Esophagus muscularis mucosa (tissue), 4 donors: ENCODE measurements at places on chromosomes 3 and 15. TPM values are rescaled to one million over a fixed set of nuclear protein-coding genes. Genes with fewer than 3 reads are reported as not detected.

- DNase-seq: no peak
Measured at GRCh38 chr3:168865022-168865551, 769.4 kb upstream of the GOLIM4 start.

DNA sequence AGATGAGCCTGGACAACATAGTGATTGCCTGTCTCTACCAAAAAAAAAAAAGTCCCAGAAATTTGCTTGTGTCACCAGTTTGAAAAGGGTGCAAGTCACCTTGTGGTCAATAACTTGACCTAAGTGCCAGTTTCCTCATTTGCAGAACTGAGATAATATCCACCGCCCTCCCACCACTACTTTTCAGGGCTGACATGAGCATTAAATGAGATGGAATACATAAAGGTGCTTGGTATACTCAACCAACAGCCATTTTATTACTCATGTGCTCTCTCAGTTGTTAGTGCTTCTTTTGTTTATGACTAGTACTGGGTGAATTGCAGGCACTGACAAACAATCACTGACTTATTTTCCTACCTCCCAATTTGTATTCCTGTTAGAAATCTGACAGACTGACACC lies 340.5 kb upstream of the SATB1 start:
- no peak for DNase-seq

DNA sequence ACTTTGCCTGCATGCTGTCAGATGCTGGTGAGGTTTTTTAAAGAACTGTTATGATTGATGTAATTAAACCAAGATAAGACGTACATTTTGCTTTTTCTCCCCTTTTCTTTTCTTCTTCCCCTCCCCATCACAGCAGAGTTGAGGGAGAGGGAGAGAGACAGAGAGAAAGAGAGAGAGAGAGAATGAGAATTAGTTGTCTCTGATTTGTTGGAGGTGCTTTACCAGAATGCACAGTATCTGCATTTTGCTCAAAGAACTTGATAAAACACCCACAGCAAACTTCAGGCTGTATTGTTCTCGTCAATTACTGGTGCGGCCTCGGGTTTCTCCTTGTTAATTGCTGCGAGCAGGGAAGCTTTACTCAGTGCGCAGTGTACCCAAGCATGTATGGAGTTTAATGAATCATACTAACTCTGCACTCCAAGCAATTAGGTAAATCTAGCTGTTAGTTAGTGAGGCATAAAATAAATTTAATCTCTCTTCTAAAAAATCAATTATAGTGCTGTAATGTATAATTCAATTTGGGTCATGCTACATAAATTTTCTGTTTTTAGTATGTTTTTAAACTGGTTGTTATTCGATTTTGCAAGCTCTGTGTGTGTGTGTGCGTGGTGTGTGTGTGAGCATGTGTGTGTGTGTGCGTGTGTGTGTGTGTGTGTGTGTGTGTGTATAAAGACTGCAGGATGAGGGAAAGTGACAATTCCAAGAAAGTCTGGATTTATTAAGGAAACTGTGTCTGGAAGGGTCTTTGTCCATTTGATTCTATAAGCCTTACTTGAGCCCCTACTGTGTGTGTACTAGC lies 273.4 kb downstream of the TLE3 start:
- DNase-seq: no peak

DNA sequence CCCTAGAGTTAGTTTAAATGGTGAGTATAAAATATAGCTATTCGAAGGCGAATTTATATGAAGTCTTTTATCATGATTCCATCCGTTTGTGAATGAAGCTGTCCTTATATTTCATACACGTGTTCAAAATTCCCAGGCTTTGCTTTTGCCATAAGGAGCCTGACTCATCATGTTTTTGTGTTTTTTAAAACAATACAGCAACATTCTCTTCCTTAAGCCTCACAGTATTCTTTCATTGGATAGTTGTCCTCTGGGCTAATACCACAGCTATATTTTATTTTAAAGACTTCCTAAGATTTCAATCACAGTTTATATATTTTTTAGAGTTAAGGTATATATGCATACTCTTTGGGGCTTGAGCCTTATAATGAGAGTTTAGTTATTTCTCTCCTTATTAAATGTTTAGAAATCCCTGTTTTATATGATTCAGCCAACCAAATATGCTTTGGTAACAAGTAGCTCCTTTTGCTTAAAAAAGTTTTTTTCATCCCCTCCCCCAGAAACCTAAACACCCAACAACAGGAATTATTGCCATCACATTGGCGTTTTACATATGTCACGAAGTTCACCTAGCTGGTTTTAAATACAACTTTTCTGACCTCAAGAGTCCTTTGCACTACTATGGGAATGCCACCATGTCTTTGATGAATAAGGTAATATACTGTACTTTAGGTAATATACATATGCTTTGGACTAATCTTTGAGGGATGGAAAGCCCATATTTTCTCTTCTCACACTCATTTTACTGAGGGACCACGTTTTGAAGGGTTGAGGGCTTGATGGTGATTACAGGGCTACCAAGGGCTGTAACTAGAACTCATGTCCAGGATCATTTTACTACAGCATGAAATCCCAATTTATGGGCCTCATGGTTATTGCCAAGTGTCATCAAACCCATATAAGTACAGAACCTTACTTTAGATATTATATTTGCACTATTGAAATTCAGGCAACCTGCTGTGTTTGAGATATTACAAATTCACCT lies 28.5 kb downstream of the ST3GAL6 start:
- DNase-seq: no peak

GRCh38 chr3:142778541-142778940 lies 54.7 kb downstream of the TRPC1 start:
- DNase-seq: no peak

- peak; percentile 94 for DNase-seq
Measured at GRCh38 chr15:75454471-75455378, 3.2 kb upstream of the SIN3A start.

- no peak for DNase-seq
Measured at GRCh38 chr3:136207489-136208115, 11.5 kb upstream of the MSL2 start.

DNA sequence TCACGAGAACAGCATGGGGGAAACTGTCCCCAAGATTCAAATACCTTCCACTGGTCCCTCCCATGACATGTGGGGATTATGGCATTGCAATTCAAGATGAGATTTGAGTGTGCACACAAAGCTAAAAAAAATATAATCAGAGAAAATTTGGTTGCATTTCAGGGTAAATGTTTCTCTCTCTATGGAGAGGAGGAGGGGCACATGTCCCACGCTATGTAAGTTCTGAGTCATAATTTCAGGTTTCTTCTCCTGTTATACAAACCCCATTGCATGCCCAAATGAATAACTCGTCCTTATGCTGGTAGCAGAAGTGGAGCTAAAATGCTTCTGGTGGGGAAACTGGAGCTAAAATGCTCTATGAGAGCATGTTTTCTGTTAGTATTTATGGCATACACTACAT lies 209.7 kb upstream of the DCBLD2 start:
- DNase-seq: peak; percentile 79

DNA sequence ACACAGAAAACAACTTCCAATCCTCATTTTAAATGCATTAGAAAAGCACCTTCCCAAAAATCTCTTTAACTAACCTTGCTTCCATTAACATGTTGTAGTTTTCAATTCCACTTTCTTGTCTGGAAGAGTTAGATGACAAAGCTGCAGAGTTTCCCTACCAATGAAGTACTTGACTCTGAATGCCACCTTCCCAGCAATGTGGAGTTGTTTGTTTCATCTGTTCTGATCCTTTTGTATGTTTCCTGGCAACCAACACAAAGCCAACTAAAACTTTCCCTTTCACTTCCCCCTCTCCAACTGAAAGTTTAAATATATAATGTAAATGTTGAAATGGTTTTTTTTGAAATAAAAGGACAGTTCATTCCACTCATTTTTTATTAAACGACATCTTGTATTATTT lies at the start of gene WDR49:
Gene WDR49, minus strand, starts transcription at position 183 of the 400 bp plus-strand sequence. CDS start 517 bp downstream, outside the sequence.
- DNase-seq: no peak

DNA sequence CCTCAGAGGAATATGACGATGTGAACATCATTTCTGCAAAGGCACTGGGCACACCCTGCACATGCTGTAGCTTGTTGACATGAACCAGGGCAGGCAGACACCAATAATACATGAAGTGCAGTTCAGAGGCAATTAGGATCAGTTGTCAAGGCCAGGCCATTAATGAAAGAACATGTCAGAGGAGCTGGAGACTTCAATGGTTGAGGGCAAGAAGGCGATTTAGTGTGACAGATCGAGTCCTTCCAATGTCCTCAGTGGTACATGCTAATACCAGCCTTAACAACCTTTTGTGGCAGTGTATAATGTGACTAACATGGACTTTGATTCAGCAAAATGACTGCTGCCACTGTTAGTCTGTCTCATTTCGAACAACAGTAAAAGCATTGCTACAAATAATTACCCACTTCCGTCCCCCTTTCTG lies 205.2 kb upstream of the NANOGP8 start:
- no peak for DNase-seq

GRCh38 chr3:194951931-194952582 lies 266.4 kb downstream of the FAM43A start:
- DNase-seq: no peak

GRCh38 chr15:80750575-80750974 lies 28.6 kb upstream of the CEMIP start:
- no peak for DNase-seq

DNA sequence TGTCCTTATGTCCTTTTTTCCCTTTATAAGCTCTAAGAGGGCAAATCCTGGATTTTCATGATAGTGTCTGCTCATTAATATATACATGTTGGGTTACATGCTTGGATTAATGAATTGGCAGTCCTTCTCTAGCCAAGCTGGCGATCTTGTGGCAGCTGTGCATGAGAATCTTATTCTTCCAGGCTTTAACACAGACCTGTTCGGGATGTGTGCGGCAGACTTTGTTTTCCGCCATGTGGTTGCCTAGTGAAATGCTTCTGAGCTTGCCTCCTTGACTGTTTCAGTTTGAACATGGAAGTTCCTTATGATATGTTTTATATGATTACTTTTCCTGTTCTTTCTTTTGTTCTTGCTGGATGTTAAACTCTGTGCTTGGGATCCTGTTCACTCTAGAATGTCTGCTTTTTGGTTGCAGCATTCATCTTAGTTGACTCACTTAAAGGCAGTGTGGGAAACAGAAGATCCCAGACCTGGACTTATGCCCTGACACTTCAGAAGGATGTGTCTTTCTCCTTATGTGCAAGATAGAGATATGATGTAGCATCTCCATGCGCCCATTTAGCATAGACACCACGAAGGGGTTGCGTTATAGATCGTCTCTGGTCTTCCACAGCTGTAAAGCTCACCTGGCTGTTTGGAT lies 7.2 kb downstream of the CHCHD6 start:
- DNase-seq: no peak

- DNase-seq: no peak
Measured at GRCh38 chr3:188527389-188527788, 373.4 kb downstream of the LPP start.

- DNase-seq: no peak
Measured at GRCh38 chr15:51861557-51862359, 32.3 kb downstream of the TMOD3 start.

DNA sequence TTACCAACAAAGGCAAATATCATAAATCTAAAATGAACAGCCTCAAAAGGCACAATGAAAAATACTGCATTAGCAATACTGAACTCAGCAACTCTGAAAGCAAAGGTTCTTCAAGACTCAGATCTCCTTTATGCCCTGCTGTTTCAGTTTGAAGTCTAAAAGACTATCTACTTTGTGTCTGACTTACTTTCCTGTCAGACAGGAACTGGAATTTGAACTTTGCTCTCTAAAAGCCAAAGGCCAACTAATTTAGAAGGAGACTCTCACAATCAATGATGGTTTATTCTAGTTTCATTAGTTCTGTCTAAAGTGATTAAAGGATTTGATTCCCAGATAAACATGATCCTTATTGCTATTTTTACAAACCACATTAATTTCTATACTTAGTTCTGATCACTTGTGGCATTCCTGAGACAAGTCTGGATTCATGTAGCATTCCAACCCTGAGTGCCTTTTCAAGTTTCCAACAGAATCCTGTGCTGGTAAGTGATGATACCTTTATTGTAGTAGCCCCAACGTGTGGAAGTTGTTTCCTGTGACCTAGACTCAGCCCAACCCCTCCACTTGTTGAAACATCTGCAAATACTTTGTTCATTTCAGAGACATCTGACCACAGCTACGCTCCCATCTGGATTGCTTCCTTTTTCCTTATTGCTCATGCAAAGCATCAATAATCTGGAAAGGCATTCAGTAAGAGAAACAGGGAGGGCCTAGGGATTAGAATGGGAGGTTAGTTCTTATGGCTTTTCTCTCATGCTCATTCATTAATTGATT lies 14.9 kb upstream of the LEKR1 start:
- DNase-seq: no peak

DNA sequence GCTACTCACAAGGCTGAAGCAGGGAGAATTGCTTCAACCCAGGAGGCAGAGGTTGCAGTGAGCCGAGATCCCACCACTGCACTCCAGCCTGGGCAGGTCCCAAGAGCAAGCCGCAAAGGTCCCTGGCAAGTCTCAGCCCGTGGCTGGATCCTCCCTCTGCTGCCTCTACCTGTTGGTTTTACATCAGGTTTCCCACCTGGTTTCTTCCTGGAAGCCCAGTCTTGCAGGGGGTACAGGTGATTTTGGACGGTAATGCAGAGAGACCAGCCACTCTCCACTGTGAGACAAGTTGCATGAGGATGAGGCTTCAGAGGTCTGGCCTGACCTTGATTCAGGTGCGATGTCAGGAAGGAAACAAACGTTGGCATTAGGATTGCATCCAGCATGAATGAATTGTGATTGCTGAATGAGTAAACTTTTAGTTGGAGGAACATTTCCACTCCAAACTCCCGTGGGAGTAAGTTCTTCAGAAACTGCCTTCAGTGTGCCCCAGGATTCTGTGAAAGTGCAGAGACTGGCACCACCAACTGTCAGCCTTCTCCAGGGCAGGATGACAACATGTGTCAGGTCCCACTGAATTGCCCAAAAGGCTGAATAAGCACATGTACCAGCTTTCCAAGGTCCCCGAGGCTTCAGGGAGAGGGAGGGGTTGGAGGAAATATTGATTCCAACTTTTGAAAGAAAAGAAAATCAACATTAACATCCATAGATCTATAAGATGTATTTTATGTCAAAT lies 189.4 kb downstream of the TJP1 start:
- DNase-seq: no peak

DNA sequence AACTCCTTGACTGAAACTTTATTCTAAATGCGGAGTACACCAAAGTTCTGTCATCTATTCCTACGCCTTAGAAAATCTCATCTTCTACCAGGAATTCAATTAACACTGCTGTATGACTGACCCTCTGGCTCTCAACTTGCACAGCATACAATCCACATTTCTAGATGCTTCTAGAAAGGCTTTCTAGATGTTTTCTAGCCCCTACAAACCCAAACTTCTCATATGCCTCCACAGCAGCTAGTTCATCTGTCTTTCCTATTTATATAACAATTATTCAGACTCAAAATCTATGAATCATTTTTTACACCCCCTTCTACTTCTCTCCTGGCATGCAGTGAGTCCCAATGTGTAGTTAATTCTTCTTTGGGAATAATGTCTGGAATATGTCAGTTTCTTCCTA lies 13.2 kb downstream of the INO80 start:
- DNase-seq: no peak

- no peak for DNase-seq
Measured at GRCh38 chr3:142850395-142851023, 38.4 kb downstream of the PCOLCE2 start.

Gene SLC24A5
- total RNA-seq: not detected

Gene XCR1
- 0.17 TPM for total RNA-seq

Gene TGM4
- not detected for total RNA-seq

Gene GNB5
- total RNA-seq: 29.9 TPM

Gene DLL4
- total RNA-seq: 12.6 TPM

Gene SLC9C1
- 0.17 TPM for total RNA-seq

Gene SLC2A2
- not detected for total RNA-seq

Gene SLC22A14
- not detected for total RNA-seq

Gene PIERCE2
- 3.3 TPM for total RNA-seq

Gene SMCO1
- not detected for total RNA-seq

Gene KCTD6
- 13.6 TPM for total RNA-seq

Gene PSTPIP1
- total RNA-seq: 7.7 TPM

Gene PPARG
- total RNA-seq: 9.5 TPM

Gene UACA
- total RNA-seq: 23.9 TPM

Gene AADAC
- total RNA-seq: not detected
